ENCODE measurements at places on chromosomes 3 and 15.

GRCh38 chr3:10972072-10972782 is 20.3 kb upstream of the SLC6A1 start:
- DNase-seq, result no peak

GRCh38 chr3:56459104-56459496 is 9.2 kb downstream of the ERC2 start:
- no peak for DNase-seq

- DNase-seq, result no peak
Observed at GRCh38 chr3:183515968-183516851, 39.3 kb downstream of the KLHL6 start.

DNA sequence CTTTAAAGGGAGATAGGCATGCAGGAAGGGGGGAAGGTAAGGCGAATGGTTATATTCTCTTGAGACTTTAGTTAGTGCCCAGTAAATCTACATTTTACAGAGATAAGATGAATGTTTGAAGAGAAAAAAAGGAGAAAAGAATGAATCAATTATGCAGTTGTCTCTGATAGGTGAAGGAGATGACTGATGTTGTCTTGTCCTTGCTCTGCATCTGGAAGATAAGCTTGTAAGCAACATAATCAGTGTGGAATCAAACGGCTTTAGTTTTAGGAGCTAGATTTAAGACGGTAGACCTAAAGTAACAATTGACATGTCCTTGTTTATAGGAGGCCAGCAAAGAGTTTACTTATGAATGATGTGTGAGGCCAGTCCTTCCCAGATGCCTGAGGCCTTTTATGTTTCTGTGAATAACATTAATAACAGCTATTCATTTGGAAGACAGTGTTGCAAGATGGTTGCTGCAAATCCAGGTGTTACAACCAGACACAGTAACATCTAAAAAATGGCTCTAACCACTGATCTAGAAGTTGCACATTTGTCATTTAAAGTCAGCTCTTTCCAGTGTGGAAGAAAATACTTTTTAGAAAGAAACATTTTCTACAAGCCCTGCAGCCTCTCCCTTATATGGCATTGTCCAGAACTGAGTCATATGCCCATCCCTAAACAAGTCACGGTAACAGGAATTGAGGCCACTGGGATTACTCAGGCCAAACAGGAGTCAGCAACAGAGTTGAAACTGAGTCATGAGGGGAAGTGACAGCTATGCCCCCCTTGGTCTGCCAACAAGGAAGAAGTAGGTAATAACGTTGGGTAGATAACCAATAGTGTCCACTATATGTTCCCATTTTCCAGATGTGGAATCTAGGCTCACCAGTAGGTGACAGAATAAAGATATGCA is 77.5 kb upstream of the FBN1 start:
- no peak for DNase-seq

DNA sequence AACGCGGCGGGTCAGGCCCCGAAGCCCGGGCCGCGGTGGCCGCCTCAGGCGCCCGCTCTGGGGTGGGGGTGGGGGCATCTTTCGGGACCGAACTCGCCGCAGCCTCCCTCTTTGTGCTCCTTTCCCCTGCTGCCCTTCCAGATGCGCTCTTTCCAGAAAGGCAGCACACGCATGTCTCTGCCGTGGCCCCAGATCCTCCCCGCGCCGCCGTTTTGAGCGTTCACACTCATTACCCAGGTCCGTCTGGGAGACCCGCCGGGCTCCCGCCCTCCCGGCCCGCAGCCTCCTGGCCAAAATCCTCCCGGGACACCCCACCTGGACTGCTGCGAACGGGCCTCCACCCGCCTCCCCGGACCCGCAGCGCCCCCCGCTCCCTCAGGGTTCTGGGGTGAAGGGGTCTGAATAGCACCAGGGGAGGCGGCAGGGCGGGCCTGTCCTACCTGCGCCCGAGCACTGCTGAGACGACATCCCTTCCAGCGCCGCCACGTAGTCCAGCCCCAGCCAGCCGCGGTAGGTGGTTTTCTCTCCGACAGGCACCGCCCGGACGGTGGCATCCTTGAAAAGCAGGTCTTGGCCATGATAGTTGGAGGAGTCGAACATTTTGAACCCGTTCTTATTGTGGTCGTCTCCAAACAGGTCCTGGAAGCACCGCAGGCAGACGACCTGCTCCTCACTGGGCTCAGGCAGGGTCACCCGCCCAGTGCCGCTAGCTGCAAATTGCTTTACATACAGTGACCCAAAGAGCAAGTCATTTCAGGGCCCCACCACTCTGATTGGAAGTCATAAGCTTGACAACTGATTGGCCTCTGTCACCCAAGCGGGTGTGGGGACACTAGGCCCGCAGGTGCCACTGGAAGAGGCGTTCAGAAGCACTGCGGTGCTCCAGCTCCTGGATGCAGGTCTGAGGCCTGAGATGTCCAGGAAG is 25.9 kb downstream of the MELTF start:
- no peak for DNase-seq

- no peak for DNase-seq
Observed at GRCh38 chr3:22308871-22309270, 557.9 kb upstream of the ZNF385D start.

DNA sequence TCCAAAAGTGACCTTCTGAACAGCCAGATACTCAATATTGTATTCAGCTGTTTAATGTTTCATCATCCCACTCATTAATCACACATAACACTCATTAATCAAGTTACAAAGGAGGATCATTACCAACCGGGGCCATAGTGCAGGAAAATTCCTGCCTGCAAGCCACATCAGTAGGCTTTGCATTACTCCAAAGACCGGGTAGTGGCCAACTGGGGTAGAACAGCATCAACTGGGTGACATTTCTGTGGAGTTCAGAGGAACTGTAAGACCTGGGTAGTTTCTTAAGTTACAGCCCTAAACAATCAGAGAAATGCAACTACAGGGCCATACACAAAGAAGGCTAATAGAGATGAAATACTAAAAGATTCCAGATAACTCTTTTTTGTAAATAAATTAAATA is 253.1 kb downstream of the WDR72 start:
- DNase-seq, result no peak

DNA sequence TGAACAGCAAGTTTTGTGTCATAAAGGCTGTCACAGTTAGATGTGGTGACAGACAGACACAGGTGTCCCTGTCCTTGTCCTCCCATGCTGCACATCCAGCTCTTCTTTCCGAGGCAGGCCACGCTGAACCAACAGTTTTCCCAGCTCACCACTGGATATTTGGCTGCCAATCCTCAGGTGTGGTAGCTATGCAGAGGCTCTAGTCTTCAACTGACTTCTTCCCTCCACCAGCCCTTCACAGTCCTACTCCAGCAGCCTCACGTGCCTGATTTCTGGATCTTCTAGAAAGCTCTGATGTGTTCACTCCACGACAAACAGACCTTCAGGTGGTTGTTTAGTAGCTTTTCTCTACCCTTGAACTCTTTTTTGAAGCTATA is 145.5 kb downstream of the UACA start:
- no peak for DNase-seq

GRCh38 chr3:74463515-74463914 is 150.9 kb downstream of the CNTN3 start:
- no peak for DNase-seq

- no peak for DNase-seq
Observed at GRCh38 chr3:9861201-9861600, 17.4 kb upstream of the RPUSD3 start.

- no peak for DNase-seq
Observed at GRCh38 chr3:159899166-159899565, 89.5 kb upstream of the IL12A start.

DNA sequence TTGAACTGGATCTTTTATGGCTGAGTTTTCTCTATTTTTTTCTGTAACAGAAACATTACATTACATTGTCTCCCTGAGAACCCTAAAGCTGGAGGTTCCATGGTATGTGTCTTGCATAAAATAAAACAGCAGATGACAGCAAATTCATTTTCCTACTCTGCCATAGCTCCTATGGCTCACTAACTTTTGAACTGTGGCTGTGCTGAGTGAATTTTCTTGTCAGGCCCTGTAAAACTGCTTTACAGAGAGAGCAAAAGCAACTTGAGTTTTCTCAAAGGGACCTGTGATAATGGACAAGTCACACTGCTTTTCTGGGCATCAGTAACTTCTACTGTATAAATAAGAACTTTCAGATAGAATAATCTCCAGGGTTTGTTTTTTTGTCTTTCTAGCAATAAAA is 129.9 kb upstream of the TSC22D2 start:
- DNase-seq, result no peak

- no peak for DNase-seq
Observed at GRCh38 chr15:88748081-88748480, 55.2 kb upstream of the ACAN start.

GRCh38 chr3:116614795-116615362 is 94.7 kb upstream of the TUSC7 start:
- DNase-seq, result no peak

- DNase-seq, result no peak
Observed at GRCh38 chr3:13191016-13191415, 117.8 kb upstream of the IQSEC1 start.

DNA sequence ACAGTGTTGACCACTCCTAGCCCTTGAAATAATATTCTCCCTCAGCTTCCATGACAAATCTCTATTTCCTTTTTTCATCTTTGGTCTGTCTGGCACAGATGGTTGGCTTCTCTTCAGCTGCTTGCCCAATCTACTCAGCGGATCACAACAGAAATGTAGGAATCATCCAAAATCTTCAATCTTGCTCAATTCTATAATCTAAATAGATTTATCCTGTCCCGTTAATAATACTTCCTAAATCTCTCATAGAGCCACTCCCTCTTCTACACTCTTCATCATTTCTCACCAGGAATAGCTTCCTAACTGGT is 3.8 kb downstream of the PEAK1 start:
- no peak for DNase-seq

- no peak for DNase-seq
Observed at GRCh38 chr3:26768068-26768651, 145.6 kb downstream of the LRRC3B start.

DNA sequence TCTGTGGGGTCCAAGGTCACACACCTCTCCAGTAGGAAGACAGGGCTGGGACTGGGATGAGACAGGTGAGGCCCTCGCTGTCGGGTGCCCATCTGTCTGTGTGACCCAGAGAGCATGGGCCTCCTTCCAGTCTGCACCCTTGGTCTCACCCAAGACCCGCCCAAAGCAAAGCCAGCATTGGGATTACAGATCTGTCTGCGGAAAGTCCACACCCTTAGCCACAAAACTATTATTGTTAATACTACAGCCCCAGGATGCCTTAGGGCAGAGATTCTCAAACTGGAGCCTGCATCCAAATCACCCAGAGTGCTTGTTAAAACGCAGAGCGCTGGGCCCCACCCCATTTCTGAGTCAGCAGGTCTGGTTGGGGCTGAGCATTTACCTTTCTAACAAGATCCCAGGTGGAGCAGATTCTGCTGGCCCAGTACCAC is 58.5 kb upstream of the ZNF148 start:
- DNase-seq, result no peak
